Gastrocnemius medialis (tissue), 4 donors: ENCODE measurements at places on chromosomes 6 and 20. TPM values are rescaled to one million over a fixed set of nuclear protein-coding genes. Genes with fewer than 3 reads are reported as not detected.

DNA sequence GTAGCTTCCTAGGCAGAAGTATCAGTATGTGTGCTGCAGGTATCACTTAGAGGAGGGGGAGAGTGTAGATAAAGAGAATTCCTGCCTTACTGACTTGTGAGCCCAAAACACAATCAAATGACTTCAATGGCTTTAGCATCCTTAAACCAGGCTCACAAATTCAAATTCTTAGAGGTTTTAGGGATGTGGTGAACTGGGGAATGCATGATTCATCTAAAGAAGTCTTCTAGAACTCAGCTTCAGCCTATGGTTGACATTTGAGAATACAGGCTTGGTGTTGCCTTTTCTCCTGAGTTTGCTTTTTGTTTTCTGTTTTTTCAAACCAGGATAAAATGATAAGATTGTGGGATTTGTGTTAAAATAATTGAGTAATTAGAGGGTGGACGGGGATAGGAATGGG, 14.4 kb downstream of the SNRPC start:
- no peak for DNase-seq

DNA sequence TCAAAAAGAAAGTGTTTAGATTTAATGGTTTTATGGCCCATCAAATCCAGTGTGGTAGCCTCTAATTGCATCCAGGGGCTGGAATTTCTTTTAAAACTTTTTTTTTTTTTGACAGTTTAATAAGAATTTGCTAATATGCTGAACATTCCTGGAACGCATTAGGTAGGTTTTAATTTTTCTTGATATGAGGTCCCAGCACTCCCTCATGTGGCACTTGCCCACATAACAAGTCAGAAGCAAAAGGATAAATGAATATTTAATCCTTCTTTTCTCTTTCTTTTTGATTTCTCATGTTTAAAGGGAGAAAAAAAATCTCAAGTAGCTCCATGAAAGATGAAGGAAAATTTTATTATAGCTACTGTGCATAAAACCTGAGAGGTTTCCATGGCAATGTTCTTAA, 13.5 kb downstream of the HAO1 start:
- no peak for DNase-seq

DNA sequence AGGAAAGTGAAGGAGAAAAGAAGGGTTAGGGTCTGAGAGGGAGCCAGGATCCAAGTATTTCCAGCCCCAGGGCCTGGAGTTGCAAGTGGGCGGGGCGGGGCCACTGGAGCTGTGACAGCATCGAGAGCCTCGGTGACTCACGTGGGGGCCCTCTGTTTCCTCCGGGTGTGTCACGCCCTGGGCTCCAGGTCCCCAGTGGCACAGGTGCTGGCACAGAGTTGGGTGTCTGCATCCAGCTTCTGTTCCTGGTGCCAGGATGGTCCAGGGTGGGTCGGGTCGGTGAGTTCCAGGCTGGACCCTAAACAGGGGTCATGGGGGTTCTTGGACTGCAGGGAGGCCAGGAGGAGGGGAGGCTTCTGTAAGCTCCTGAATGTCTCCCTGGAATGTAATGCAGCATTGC, 16.7 kb downstream of the RAET1L start:
- no peak for DNase-seq

The KIF25 gene
- total RNA-seq = not detected

The CLVS2 gene
- total RNA-seq = 0.36 TPM

The TMEM244 gene
- total RNA-seq = not detected

The COL12A1 gene
- 20.7 TPM for total RNA-seq
